ENCODE measurements at places on chromosomes 6 and 20.

DNA sequence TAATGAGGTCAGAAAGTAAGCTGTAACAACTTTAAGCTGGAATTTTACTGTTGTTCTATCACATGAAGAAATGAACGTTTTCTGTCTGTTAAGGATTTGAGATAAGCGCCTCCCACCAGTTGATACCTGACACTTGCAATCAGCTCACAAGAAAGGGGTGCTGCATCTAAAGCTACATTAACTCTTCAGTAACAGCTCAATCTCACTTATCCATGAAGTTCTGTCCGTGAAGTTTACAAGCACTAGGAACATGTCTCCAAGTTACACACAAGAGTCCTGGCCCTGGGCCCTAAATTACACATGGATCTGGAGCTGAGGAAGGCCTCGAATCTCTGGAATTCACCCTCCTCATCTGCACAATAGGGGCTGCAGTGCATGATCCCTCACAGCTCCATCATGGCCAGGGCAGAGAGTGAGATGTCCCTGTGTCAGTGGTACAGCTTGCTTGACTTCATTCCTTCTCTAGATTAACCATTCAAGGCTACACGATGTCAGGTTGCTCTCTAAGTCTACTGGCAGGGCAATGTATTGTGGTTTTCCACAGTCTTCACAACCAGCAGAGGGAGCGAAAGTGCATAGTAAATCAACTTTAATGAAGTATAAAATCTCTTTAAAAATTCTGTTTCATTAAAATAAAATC, 182.4 kb upstream of the MCHR2 start:
- no peak for DNase-seq

GRCh38 chr6:8269094-8269493, 166.3 kb downstream of the SLC35B3 start:
- no peak for DNase-seq

GRCh38 chr6:27260836-27261375, 13.4 kb downstream of the PRSS16 start:
- no peak for DNase-seq

DNA sequence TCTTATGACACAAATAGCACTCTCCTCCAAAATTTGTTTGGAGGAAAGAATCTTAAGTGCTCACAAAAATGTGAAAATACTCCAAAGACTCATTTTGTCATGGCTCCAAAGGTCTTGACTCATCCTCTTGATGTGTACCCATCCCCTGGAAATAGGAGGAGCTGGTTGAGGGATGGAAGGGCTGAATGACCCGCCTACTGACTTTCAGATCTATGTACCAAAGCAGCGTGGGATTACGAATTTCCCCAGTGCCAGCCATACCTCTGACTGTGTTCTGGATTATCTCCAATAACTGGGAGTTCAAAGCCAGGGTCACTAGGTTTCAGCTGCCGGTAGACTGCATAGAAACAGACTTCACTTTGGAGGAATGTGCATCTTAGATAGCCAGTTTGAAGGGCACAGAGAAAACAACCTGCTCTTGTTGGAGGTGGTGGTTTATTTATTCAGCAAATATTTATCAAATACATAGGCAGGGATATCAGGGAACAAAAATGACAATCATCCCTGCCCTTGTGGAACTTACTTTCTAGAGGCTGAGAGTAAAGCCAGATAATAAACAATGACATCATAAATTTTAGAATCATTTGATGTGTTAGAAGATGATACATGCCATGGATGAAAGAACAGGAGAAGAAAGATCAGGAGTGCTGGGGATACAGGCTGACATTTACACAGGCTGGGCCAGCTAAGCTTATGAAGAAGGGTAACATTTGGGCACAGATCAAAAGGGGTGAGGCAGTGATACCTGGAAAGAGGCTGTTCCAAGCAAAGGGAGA, 246.6 kb downstream of the TBXT start:
- DNase-seq, result no peak

DNA sequence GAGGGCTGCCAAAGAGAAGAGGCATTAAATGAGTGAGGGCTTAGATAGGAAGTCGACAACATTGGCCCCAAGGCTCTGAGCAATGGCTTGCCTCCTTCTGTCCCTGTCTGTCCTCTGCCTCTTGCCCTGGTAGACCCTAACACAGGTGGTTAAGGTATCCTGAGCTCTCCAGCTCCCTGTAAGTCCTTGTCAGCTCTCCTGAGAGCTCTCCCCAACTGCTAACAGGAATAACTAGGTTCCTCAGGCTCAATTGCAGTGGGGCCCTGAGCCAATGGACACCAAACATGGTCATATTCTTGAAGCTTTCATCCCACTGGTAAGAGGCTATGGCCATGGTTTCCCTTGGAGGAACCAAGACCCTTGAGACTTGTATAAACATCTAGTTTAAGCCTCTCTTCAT, 5.0 kb upstream of the CPNE1 start:
- DNase-seq, result no peak

GRCh38 chr6:169097381-169097959, 156.2 kb downstream of the THBS2 start:
- DNase-seq, result no peak

DNA sequence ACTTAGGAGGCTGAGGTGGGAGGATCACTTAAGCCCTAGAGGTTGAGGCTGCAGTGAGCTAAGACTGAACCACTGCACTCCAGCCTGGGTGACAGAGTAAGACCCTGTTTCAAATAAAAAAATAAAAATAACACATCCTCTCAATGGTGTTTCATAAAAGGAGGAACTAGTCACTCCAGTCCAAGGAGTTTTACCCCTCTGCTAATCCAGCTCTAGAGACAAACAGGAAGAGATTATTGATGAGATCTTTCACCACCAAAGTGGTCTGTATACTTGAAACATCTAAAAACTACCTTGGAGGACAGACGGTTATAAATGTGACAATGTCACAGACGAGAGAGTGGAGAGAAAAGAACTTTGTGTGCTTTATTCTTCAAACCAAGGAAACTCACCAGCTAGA, 58.2 kb downstream of the PIGU start:
- DNase-seq, result no peak

DNA sequence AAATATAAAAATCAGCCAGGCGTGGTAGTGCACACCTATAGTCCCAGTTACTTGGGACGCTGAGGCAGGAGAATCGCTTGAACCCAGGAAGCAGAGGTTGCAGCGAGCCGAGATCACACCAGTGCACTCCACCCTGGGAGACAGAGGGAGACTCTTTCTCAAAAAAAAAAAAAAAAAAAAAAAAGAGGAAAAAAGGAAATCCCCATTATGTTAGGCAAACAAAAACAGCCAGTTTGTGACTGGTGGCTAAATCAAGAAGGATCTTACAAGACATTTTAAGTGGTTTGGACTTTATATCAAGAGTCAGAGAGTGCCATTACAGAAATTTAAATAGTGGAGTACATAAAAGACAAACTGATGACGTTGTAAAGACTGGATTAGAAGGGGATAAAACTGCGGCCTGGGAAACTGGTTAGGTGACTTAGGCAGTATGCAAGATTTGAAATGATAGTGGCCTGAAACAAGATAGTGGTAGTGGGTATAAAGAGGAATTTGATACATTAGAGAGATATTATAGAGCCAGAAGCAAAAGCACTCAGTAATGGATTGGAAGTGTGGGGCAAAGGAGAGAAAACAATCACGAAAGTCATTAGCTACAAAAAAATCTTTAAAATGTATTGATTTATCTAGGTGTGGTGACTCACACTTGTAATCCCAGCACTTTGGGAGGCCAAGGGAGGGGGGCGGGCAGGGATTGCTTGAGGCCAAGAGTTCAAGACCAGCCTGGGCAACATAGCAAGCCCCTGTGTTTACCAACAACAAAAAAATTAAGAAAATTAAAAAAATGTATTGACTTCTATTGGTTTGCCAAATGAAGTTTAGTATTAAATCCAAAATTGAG, 1.7 kb upstream of the MYO6 start:
- no peak for DNase-seq

DNA sequence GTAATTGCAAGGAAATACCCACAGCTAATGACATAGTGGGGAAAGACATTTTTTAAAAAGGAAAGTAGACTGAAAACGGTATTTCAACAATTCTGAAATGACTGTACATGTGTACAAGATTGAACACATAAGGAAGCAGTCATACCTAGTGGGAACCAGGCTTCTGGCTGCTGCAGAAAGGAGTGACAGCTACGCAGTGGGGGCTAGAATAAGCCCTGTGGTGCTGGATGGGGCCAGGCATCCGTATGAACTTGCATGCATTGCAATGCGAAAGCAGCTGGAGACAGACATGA, 54.9 kb upstream of the GPR31 start:
- DNase-seq, result no peak

- DNase-seq, result no peak
These were observed 12.3 kb upstream of the BLCAP start for GRCh38 chr20:37540001-37540400.

GRCh38 chr6:42933205-42933604, 3.9 kb downstream of the CNPY3 start:
- no peak for DNase-seq

GRCh38 chr6:42243046-42243445, 25.4 kb upstream of the MRPS10 start:
- no peak for DNase-seq

GRCh38 chr6:1015825-1016224, 296.1 kb upstream of the FOXQ1 start:
- no peak for DNase-seq

DNA sequence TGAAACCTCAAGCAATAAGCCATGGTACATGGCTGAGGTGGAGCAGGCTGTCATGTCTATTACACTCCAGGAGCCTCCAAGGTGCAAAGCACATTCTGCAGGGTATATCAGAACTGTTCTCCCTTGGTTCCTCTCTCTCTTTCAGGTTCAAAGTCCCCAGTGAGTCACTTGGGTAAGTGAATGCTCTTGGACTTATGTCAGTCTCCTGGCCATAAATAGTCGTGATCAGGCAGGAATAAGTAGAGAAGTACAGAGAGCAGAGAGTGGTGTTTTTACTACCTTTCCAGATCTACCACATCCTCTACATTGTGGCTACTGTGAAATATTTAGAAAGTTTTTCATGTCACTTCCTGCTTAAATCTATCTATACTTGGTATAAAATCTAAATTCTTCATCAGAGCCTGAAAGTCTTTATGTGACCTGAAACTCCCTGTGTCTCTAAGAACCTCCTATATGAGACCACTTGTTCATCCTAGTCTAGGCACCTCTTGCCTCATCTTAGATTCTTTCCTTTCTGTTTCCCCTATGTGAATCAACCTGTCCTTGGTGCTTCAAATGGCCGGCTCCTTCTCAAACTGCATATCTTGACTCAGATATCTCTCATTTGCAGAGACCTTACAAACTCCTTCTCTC, 1077.6 kb upstream of the MAP3K7 start:
- DNase-seq, result no peak

DNA sequence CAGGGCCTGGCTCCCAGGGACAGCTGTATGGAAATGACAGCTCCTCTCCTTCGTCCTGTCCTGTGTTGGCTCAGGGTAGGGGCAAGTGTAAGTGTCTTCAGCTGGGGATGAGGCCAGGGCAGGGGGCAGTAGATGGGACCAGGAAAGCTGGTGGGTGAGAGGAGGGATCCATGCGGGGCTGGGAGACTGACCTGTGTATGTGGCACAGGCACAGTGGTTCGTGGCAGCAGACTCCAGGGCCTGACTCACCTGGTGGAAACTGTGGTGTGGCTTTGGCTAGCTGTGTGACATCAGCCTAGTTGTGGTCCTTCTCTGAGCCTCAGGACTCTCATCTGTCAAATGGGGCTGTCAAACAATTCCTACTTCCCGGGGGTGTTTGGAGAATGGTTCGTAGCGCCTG, 13.7 kb upstream of the SCRT2 start:
- no peak for DNase-seq

DNA sequence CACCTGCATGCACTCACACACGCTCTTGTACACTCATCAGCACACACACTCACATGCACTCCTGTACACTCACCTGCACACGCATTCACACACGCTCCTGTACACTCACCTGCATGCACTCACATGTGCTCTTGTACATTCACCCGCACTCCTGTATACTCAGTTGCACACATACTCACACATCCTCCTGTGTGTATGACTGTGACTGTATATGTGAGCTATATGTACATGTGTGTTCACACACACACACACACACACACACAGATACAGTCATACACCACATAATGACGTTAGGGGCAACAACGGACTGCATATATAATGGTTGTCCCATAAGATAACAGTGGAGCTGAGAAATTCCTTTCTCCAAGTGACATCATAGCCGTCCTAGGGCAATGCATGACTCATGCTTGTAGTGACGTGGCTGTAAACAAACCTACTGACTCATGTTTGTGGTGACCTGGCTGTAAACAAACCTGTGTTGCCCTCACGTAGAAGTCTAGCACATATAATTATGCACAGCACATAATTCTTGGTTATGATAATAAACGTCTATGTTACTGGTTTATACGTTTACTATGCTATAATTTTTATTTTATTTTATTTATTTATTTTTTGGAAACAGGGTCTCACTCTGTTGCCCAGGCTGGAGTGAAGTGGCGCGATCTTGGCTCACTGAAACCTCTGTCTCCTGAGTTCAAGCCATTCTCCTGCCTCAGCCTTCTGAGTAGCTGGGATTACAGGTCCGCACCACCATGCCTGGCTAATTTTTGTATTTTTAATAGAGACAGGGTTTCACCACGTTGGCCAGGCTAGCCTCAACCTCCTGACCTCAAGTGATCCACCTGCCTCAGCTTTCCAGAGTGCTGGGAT, 22.8 kb upstream of the TAF4 start:
- no peak for DNase-seq

DNA sequence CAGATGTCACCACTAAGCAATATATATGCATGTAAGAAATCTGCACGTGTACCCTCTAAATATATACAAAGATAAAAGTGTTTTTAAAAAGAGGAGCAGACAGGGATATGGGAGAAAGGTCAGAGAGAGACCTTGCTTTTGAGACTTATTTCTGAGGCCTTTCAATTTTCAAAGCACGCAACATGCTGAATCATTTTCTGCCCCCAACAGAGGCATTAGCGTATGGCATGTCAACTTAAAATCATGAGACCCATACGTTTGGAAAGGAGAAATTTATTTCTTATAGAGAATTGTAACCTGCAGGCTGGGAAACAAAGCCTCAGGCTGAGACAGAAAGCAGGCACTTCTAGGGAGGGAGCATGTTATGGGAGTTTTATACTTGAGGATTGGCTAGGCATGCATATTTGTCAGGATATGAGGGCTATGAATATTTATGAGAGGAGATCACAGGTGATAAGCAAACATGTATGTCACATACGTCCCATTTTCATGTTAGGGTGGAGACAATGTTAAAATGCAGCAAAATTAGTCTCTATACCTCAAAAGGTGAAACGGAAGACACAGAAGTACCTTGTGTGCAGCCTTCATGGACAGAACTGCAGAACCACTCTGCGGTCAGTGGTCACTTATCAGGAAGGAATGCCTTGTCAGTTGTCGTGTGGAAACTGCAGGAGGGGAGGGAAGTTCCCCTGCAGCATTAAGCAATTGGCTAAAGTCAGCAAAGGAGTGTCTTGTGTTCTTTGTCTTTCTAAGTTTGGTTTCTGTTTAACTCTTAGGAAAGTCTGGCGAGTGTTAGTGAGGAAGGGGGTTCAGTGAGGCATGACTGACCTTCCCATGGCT, 6.3 kb upstream of the GABRR2 start:
- DNase-seq, result no peak

GRCh38 chr20:21936720-21937380, 231.4 kb downstream of the PAX1 start:
- no peak for DNase-seq

- DNase-seq, result no peak
These were observed 94.4 kb downstream of the LAMP5 start for GRCh38 chr20:9608639-9609340.

- DNase-seq, result no peak
These were observed 86.8 kb downstream of the GJA1 start for GRCh38 chr6:121522265-121522664.

- DNase-seq, result no peak
These were observed 228.8 kb upstream of the QKI start for GRCh38 chr6:163185744-163186143.

- no peak for DNase-seq
These were observed 15.8 kb downstream of the LRRC73 start for GRCh38 chr6:43494321-43494720.

- DNase-seq, result no peak
These were observed 85.2 kb downstream of the MDGA1 start for GRCh38 chr6:37612475-37612874.
